Inflammatory macrophage (primary cell): ENCODE measurements at places on chromosomes 5 and 9.

GRCh38 chr5:50730336-50730735, 63.9 kb downstream of the PARP8 start:
- no peak for DNase-seq

DNA sequence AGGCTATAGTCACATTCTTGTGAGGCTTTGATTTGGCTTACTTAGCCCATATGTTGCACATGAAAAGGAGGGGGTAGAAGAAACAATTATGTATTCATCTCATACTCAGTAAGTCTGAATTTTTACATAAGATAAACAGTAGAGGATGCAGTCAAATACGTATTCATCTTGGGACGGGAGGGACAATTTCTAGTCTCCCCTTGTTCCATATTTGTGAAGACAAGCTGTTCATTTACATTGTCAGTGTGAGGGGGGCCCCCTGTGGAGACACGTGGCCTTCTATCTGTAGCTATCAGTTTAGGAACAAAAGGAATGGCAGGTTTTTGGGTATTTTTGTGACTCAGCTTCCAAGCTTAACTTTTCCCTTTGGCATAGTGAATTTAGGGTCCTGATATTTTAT, 49.2 kb upstream of the PPP1R2B start:
- DNase-seq = no peak

DNA sequence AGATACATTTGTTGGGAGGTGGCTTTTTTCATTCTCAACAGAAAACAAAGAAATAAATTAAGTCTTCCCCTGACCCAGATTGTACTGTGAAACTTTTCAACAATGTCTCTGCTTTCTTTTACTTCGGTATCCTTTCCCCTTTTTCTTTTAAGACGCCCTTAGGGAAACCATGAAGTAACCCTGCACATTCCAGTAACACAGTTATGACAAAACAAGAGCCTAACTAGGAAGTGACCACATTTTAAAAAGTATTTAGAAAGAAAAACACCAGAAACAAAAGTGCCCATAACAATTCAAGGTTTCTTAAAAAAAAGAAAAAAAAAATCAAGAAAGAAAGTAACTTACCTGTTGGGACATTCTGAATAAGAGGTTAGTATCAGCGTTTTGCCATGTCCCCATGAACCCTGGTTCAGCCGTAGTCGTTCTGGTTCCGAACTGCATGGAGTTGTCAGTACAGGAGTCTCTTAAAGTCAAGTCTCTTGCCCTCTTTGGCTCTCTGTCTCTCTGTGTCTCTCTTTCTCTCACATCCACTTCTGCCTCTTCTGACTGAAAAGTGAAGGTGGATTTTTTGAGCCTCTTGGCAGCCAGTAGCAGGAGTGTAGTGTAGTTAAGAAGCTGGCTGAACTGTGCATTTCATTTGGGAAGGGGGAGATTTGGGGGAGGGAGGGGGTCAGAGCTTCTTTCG, 142.9 kb downstream of the BNC2 start:
- no peak for DNase-seq

GRCh38 chr9:99037769-99038483, 67.0 kb upstream of the TGFBR1 start:
- DNase-seq = no peak
